IMR-90 (cell line): ENCODE measurements at places on chromosomes 1 and 21. TPM values are rescaled to one million over a fixed set of nuclear protein-coding genes. Genes with fewer than 3 reads are reported as not detected.

Gene OR6N1
- total RNA-seq, result not detected in 2 replicates

Gene AMY1A
- total RNA-seq, result not detected in 2 replicates

Gene SPRR2E
- total RNA-seq, result not detected in 2 replicates

Gene COL11A1
- 5.2 and 10.0 TPM in 2 replicates for total RNA-seq

Gene CLCA1
- not detected in 2 replicates for total RNA-seq

Gene PRRX1
- 65.4 and 82.8 TPM in 2 replicates for total RNA-seq

Gene CAMK1G
- 0.72 and 0.83 TPM in 2 replicates for total RNA-seq

Gene TRNP1
- total RNA-seq, result 68.6 and 91.6 TPM in 2 replicates

Gene OLIG2
- not detected in 2 replicates for total RNA-seq

Gene FALEC
- total RNA-seq, result not detected in 2 replicates
